ENCODE measurements at places on chromosomes 2 and 18. TPM values are rescaled to one million over a fixed set of nuclear protein-coding genes. Genes with fewer than 3 reads are reported as not detected.

- DNase-seq = no peak
- no peaks in the 10 kb centered on the region for H3K36me3 ChIP-seq
- no peak overlapping the region for H3K27ac ChIP-seq
- no peak overlapping the region for H3K4me3 ChIP-seq
- no peaks in the 10 kb centered on the region for H3K4me1 ChIP-seq
Measured at GRCh38 chr2:11458753-11459152, 7.2 kb downstream of the E2F6 start.

- no peak for DNase-seq
- H3K27me3 ChIP-seq = no peaks in the 10 kb centered on the region
- H3K27ac ChIP-seq = no peak overlapping the region
- H3K36me3 ChIP-seq = no peaks in the 10 kb centered on the region
- no peak overlapping the region for H3K4me3 ChIP-seq
Measured at GRCh38 chr2:24382363-24383073, 22.2 kb upstream of the ITSN2 start.

- DNase-seq = no peak
- H3K4me3 ChIP-seq = no peak overlapping the region
- no peaks in the 10 kb centered on the region for H3K36me3 ChIP-seq
- peaks cover 4% of the 10 kb centered on the region for H3K27me3 ChIP-seq
Measured at GRCh38 chr2:6793371-6793770, 72.3 kb downstream of the CMPK2 start.

The ASTL gene
- total RNA-seq = not detected

GRCh38 chr2:24077879-24078278, 1.8 kb upstream of the SF3B6 start:
- H3K27ac ChIP-seq = peak overlapping the region; percentile 97
- no peaks in the 10 kb centered on the region for H3K36me3 ChIP-seq
- peak overlapping the region; percentile 90 for H3K4me3 ChIP-seq
- DNase-seq = no peak
- no peaks in the 10 kb centered on the region for H3K27me3 ChIP-seq
- H3K4me1 ChIP-seq = no peaks in the 10 kb centered on the region

DNA sequence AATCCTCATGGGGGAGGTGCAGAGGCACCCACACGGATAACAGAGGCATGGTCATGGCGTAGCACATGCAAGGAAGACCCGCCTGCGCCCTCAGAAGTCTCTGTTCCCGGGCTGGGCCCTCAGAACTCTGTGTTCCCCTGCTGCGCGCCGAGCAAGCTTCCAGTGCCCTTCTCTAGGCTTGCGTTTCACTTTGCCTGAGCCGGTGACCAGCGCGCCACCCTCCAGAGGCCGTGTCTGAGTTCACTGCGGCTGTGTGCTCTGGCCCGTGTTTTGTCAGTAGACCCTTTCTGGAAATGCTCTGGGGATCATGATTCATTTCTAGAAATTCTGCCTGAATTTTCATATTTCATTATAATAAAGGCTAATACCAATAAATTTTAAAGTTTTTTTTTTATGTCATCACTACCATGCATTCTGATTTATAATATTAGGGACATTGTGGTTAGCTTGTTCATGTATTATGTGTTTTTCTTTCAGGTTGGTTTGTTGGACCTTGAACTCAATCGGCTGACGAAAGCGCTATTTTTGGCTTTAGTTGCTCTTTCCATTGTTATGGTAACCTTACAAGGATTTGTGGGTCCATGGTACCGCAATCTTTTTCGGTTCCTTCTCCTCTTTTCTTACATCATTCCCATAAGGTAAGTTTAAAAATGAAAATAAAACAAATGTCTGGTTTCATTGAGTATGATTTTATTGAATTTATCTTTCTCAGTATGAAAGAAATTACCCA, 142.7 kb upstream of the NFATC1 start:
- no peaks in the 10 kb centered on the region for H3K4me1 ChIP-seq
- H3K36me3 ChIP-seq = no peaks in the 10 kb centered on the region
- no peaks in the 10 kb centered on the region for H3K27me3 ChIP-seq
- DNase-seq = no peak
- no peak overlapping the region for H3K4me3 ChIP-seq

The ATF2 gene
- total RNA-seq = 57.0 TPM

The PTPRN gene
- total RNA-seq = 0.33 TPM

The HOXD1 gene
- total RNA-seq = 0.15 TPM

- H3K4me3 ChIP-seq = no peak overlapping the region
- no peaks in the 10 kb centered on the region for H3K27me3 ChIP-seq
- H3K4me1 ChIP-seq = no peaks in the 10 kb centered on the region
- DNase-seq = no peak
- H3K36me3 ChIP-seq = no peaks in the 10 kb centered on the region
- no peak overlapping the region for H3K27ac ChIP-seq
Measured at GRCh38 chr18:49842656-49843055, 29.3 kb upstream of the ACAA2 start.

GRCh38 chr18:49861659-49862058, 48.3 kb upstream of the ACAA2 start:
- H3K36me3 ChIP-seq = no peaks in the 10 kb centered on the region
- no peak overlapping the region for H3K27ac ChIP-seq
- no peaks in the 10 kb centered on the region for H3K4me1 ChIP-seq
- no peak overlapping the region for H3K4me3 ChIP-seq
- no peaks in the 10 kb centered on the region for H3K27me3 ChIP-seq

DNA sequence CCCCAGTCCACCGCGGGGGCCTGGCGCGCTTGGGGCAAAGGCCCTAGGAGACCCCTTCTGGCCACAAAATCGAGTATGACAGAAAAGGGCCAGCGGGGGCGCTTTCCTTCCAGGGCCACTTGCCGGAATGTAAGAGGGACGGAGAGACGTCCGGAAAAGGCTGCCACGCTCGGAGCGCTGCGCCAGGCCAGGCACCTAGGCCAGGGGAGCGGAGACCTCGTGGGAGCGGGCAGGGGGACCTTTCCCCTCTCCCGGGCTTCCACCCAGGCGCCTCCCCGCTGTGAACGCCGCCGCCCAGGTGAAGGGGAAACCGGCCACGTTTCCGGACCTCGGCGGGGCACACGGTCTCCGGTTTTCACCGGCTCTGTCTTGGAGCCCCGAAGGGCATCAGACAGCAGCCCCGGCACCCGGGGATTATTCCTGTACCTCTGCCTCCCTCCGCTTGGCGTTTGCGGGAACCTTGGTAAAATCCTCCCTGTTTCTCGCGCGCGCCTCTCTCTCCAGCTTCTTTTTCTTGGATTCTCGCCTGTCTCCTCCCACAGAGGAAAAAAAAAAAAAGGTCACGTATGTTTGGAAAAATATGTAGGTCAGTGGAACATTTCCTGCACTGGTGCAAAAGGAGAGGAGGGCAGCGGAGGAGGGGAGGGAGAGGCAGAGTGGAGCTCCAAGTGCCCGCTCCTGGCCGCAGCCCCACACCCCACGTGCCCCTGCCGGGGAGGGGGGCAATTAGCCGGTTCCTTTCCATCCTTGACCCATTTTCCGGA, 1.2 kb upstream of the NPAS2 start:
- no peaks in the 10 kb centered on the region for H3K36me3 ChIP-seq
- no peaks in the 10 kb centered on the region for H3K27me3 ChIP-seq
- peak overlapping the region; percentile 94 for H3K4me3 ChIP-seq
- H3K27ac ChIP-seq = peak overlapping the region; percentile 95
- peak; percentile 60 for DNase-seq

GRCh38 chr18:6757931-6758330, 28.4 kb downstream of the ARHGAP28 start:
- no peaks in the 10 kb centered on the region for H3K27me3 ChIP-seq
- H3K4me3 ChIP-seq = no peak overlapping the region
- no peak for DNase-seq

The PNO1 gene
- 29.5 TPM for total RNA-seq

GRCh38 chr2:122988395-122989221, 1036.5 kb upstream of the CNTNAP5 start:
- H3K36me3 ChIP-seq = no peaks in the 10 kb centered on the region
- no peaks in the 10 kb centered on the region for H3K27me3 ChIP-seq
- no peak overlapping the region for H3K4me3 ChIP-seq
- DNase-seq = no peak
- H3K4me1 ChIP-seq = no peaks in the 10 kb centered on the region
- no peak overlapping the region for H3K27ac ChIP-seq

GRCh38 chr18:42936289-42936688, 179.2 kb downstream of the RIT2 start:
- H3K27ac ChIP-seq = no peak overlapping the region
- H3K4me3 ChIP-seq = no peak overlapping the region
- DNase-seq = no peak
- H3K4me1 ChIP-seq = no peaks in the 10 kb centered on the region
- no peaks in the 10 kb centered on the region for H3K36me3 ChIP-seq

- no peaks in the 10 kb centered on the region for H3K36me3 ChIP-seq
- no peaks in the 10 kb centered on the region for H3K4me1 ChIP-seq
- no peak for DNase-seq
- peak overlapping the region; percentile 38 for H3K4me3 ChIP-seq
- no peaks in the 10 kb centered on the region for H3K27me3 ChIP-seq
Measured at GRCh38 chr2:42102024-42102590, 54.3 kb downstream of the PKDCC start.

DNA sequence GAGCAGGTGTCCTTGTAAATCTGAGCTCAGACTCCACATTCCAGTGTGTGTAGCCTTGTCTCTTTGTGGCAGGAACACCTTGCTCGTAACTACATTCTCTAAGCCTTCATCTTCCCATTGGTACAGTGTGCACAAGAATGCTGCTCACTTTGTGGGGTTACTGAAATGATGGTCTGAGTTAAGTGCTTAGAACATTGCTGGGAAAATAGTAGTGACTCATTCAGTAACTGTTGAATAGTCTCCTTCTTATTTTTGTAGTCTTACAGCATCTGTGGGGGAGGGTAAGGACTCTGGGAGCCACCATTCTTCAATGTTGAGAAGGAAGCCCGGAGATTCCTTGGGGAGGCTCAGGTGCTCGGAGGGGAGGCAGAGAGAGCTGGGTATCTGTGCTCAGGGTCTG, 236.0 kb upstream of the HDAC4 start:
- H3K27me3 ChIP-seq = no peaks in the 10 kb centered on the region
- no peaks in the 10 kb centered on the region for H3K36me3 ChIP-seq
- no peaks in the 10 kb centered on the region for H3K4me1 ChIP-seq

GRCh38 chr2:72204786-72205503, 57.3 kb upstream of the CYP26B1 start:
- H3K27ac ChIP-seq = peak overlapping the region; percentile 64
- H3K4me3 ChIP-seq = no peak overlapping the region
- H3K4me1 ChIP-seq = no peaks in the 10 kb centered on the region
- no peak for DNase-seq

Measured in breast epithelium (tissue), 4 donors.